Substantia nigra (tissue), 51 donors: ENCODE measurements at places on chromosomes 2 and 18.

GRCh38 chr2:215845839-215846586 lies 167.3 kb downstream of the MREG start:
- no peak for DNase-seq

DNA sequence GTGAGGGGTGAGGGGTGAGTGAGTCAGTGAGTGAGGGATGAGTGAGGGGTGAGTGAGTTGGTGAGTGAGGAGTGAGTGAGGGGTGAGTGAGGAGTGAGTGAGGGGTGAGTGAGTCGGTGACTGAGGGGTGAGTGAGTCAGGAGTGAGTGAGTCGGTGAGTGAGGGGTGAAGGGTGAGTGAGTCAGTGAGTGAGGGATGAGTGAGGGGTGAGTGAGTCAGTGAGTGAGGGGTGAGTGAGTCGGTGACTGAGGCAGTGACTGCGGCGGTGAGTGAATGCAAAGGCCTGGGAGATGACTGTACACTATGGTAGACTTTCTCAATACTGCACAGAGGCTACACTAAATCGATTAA lies 16.6 kb downstream of the THAP4 start:
- DNase-seq = no peak

DNA sequence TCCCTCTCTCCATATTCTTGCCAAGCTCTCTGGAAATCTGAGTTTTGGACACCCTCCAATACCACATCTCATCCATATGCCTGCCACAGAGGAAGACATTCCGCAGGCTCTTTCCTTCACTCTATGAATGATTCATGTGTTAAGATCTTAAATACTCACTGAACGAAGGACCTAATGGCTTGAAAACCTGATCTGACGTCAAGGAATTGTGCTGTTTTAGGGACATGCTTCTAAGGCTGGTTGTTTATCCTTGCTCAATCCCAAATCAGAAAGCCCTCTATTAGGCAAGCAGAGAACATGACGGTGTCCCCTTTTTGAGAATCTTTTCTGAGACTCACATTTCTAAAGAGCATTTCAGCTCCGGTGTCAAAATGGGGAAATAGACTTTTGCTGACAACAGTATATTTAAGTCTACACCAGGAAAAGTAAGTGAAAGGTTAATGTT lies 83.7 kb upstream of the GALNT5 start:
- DNase-seq = no peak

- no peak for DNase-seq
These were observed 2.6 kb downstream of the C2orf72 start for GRCh38 chr2:231039821-231040364.

DNA sequence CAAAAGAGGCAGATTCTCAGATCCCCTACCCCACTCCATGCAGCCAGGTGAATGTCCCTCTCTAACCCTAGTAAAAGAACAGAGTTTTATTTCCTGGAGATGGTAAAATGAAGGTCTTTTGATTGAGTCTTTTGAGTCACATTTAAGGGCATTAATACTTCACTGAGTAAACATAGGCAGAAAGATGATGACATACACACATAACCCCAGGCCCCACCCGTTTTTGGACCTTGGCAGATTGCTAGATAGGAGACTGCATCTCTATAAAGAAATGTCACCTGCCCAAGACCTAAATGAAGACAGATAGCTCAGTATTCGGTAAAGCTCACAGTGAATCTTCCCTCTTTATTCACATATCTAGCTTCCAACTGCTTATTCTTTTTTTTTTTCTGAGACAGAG lies 28.3 kb upstream of the PEX13 start:
- no peak for DNase-seq

GRCh38 chr18:9788860-9789259 lies 80.8 kb downstream of the RAB31 start:
- DNase-seq = no peak

- no peak for DNase-seq
These were observed 42.8 kb upstream of the RAB31 start for GRCh38 chr18:9665314-9665713.

GRCh38 chr2:38239452-38239851 lies 137.6 kb downstream of the ATL2 start:
- no peak for DNase-seq

DNA sequence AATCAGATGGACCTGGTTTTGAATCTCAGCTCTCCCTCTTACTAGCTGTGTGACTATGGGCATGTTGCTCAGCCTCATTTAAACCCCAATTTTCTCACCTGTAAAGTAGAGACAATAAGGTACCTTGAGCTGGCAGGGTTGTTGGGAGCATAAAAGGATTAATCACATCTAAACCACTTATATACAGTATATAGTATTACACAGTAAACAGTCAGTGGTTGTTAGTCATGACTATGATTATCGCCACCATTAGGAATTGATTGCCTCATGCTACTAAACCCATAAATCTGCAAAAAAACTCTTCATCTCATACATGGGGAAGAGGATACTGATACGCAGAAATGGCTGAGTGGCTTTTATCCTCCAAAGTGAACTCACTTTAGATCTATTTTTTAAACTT lies 65.8 kb downstream of the INO80D start:
- no peak for DNase-seq

- no peak for DNase-seq
These were observed 83.5 kb downstream of the IRS1 start for GRCh38 chr2:226716126-226716525.

- no peak for DNase-seq
These were observed 47.6 kb downstream of the KLHL29 start for GRCh38 chr2:23432531-23432930.

- no peak for DNase-seq
These were observed 48.5 kb upstream of the EPC2 start for GRCh38 chr2:148596018-148596417.

GRCh38 chr2:201298462-201299052 lies 38.2 kb downstream of the CASP8 start:
- DNase-seq = no peak

- DNase-seq = no peak
These were observed 10.7 kb upstream of the SPOPL start for GRCh38 chr2:138490673-138491494.

- DNase-seq = no peak
These were observed 71.2 kb upstream of the RBM44 start for GRCh38 chr2:237727363-237727762.

DNA sequence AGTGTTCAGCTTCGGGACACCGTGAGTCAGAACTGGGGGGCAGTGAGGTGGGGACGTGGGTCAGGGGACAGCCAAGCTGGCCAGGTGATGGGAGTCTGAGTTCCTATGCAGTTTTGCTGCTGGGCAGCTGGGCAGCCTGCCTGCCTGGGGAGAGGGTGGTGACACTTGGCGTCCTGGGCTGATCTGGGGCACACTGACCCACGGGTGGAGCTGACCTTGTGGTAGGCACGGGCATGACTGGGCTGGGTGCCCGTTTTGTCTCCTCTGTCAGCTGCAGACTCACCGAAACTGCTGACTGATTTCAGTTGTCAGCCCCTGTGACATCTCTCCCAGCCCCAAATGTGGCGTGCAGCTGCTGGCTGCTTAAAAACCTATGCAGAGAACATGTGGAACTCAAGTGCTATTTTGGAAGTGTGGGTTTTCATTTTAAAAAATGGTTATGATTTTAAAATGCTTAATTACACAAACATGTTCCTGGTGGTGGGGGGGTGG lies 32.6 kb upstream of the E2F6 start:
- DNase-seq = peak; percentile 56

DNA sequence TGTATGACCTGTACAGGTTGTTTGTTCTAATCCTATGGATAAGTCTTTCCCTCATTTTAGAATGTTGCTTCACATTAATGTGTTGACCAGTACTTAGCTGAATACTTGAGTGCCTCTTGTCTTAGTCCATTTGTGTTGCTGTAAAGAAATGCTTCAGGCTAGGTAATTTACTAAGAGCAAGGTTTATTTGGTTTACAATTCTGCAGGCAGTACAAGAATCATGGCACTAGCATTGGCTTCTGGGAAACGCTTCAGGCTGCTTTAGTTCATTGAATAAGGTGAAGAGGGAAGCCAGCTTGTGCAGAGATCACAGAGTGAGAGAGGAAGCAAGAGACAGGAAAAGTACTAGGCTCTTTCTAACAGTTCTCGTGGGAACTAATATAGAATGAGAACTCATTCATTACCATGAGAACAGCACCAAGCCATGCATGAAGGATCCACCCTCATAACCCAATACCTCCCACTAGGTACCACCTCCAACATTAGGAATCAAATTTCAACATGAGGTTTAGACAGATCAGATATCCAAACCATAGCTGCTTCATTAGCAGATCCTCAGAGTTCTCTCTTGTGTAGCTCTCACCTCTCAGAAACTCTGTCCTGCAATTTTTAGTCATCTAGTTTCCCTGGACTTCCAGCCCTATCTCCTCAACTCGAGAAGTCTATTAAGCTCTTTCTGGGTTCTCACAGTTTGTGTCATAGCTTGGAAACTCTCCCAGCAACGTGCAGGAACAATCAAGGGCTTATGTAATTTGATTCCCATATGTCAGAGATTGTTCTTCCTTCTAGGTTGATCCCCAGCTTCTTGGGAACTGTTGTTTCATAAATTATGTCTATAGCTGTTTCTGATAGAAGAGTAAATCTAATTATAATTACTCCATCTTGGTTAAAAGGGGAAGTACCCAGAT lies 2082.3 kb upstream of the CELF4 start:
- no peak for DNase-seq

- no peak for DNase-seq
These were observed 178.3 kb upstream of the DSEL start for GRCh38 chr18:67694787-67695186.

GRCh38 chr2:180325416-180326120 lies 318.5 kb upstream of the CWC22 start:
- no peak for DNase-seq

DNA sequence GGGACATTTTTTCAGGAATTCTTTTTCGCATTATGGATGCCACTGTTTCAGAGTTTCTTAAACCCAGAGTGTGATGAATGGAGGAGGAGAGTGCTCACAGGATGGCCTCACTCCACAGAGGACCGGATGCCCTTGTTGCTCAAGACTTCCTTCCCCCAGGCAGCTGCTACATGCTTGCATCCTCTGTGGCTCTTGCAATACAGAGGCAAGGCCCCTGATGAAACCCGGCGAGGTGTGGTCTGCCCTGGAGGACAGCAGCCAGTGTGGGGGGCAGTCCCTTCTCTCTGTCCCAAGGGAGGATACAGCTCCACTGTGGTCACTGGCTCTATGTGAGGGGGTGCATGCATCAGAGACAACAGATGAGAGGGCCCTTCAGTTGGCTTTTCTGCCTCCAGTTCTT lies 109.6 kb downstream of the SH3RF3 start:
- peak; percentile 73 for DNase-seq

DNA sequence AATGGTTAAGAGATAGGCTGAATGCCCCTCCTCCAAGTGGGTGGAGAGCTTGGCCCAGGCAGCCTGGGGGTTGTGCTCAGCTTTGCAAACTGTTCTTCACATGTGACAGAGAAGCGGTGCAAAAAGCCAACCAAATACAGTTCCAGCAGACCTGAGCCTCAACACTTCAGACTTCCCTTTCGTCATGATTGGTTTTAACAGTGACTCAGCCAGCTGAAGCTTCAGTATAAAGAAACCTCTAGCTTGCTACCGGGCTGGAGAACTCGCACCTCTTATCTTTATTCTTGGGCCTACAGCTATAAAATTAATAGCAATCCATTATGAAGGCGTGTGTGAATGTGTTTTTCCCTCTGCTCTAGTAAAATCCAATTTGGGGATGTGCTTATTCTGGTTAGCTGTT lies 20.0 kb downstream of the SETBP1 start:
- DNase-seq = no peak

- DNase-seq = no peak
These were observed 35.0 kb downstream of the NEDD4L start for GRCh38 chr18:58078889-58079573.

- DNase-seq = no peak
These were observed 46.5 kb downstream of the ZAP70 start for GRCh38 chr2:97759727-97760407.

- no peak for DNase-seq
These were observed 69.9 kb downstream of the SH3BP4 start for GRCh38 chr2:235021752-235022151.

- no peak for DNase-seq
These were observed 58.6 kb downstream of the GALNT14 start for GRCh38 chr2:31079665-31080064.

DNA sequence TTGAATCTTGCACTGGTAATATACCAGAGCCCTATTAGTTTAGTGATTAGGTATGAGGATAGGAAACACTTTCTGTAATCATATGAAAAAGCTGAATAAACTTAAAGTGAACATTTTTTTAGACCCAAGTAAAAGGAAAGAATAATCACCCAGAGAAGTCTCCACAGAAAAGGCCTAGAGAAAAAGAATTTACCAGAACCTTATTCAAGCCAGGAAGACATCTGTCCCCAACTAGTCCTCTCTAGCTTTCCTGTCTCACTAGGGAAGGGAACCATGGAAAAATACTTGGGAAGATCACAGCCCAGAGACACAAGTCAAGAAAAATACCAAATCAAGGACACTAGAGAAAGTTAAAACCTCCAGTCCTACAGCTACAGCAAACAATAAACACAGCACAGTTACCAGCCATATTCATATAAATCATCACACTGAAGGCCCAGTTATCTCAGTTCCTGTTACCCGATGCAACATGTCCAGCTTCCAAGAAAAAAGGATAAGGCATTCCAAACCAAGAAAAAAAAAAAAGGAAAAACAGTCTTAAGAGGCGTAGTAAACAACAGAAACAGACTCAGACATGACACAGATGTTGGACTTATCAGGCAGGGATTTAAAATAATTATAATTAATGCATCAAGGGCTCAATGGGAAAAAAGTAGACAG lies 461.5 kb downstream of the IRS1 start:
- no peak for DNase-seq

- no peak for DNase-seq
These were observed 22.2 kb upstream of the AFTPH start for GRCh38 chr2:64501946-64502345.

DNA sequence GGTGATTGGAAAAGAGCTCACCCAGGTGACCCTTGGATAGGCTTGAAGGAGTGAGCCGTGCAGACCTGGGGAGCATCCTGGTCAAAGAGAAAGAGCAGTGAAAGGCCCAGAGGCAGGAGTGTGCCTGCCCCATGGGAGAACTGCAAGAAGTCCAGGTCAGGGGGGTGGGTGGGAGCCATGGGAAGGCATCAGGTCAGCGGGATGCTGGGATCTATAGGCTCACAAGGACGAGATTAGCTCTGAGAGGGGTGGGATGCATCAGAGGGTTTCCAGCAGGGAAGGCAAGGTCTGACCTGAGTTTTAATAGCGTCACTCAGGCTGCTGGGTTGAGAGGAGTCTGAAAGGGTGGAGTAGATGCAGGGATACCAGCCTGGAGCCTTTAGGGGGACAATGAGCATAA lies 158.6 kb downstream of the SMAD7 start:
- no peak for DNase-seq

GRCh38 chr2:16055848-16056580 lies 115.7 kb downstream of the MYCN start:
- no peak for DNase-seq

DNA sequence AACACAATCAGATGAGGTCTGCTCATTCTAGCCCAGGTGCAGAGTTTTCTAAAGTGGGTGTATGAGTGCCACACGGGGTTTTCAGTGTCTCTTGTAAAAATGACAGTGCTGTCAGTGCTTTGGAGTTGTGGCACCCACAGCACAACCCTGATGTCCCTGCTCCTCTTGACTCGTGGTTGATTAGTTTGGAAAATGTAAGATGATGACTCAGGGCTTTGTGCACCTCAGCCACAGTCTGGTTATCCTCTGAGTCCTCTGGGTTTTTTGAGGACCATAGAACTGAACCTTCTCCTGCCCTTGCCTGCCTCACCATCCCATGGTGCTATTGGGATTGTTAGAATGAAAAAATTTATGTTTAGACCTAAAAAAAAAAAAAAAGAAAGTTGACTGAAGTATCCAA lies 105.6 kb downstream of the MYO1B start:
- DNase-seq = no peak
